Natural killer cell treated with Interleukin-12 subunit alpha and Interleukin-12 subunit beta and Interleukin-15 and Interleukin-18, amount 100 ng/mL, for 72 hours (primary cell): ENCODE measurements at places on chromosomes 3 and 15.

DNA sequence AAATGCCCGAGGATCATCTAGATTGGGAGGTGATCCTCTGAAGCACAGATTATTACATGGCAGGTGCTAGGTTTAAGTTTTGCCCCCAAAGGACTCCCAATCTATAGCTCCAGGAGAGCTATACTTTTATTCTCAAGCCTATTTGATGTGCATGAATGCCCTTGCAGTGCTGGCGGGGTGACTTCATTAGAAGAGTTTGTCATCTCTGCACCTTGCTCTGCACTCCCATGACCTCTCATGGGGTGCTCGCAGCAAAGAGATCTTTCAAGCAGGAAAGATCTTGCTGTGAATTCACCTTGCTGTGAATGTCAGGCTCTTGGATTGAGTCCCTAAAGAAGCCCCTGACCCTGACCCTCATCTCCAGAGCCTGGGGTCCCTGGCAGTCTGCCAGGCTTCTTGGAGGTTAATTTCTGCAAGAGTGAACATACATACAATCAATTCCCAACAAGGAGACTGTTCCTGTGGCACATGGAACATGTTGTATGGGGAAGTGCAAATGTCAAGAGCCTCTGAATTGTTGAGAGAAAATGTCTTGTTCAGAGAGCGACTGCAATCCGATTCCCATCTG is 45.9 kb downstream of the FAM43A start:
- DNase-seq = no peak

DNA sequence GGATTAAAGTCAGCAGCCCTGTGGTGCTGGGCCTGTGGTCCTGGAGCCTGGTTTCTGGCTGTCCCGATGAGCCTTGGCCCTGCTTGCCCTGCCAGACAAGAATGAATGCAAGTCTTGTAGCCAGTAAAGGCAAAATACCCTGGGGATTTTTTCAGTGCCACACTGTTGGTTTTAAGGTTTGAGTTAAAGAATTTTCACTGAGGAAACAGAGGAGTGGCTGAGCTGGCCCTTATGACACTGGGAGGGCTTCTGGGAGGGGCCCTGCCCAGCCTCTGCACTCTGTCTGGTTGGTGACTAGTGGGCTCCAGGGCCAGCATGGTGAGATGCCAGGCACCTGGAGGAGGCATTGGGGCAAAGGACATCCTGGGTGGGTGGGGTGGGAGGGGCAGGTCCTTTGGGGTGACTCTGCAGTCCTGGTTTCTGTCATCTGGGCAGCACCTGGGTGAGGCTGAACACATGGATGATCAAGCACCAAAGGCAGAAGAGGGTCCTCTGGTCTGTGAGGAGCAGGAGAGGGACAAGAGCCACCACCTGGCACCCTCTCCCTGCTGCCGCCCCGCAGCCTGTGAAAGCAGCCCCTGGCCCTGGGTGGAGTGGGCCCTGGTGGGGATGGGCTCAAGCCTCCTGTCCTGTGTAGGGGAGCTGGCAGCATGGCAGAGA is 12.5 kb upstream of the PLA2G4E start:
- DNase-seq = peak; percentile 60

DNA sequence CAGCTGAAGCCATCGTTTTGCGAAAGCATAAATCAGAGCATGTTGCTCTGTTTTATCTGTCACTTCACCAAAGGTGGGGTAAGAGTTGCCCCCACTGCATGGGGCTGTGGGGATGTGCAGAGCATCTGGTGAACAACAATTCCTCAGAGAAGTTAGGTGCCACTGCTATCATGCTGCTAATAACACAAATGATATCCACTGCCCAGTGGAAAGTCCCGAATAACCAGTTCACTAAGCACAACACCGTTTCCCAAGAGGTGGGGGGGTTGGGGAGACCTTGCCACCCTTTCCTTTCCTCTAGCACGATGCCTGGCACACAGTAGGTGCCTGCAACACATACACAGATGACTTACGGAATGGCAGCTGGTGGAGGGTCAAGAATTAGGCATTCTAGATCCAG is 38.6 kb downstream of the FAM3D start:
- DNase-seq = no peak

DNA sequence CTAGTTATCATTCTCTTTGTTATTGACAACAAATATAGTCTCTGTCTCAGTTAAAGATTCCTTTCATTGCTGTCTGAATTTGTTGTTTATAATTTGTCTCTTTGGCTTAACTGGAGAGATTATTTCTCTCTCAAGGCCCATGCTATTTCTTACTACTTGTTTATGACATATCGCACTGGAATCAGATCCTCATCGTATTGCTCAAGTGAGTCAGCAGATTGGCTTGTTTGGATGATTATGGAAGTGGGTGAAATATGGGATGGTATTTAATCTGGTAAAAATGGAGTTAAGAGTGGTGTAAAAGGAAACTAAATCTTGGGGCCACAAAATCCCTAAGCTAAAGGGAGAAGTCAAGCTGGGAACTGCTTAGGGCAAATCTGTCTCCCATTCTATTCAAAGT is 613.1 kb downstream of the SI start:
- DNase-seq = no peak

DNA sequence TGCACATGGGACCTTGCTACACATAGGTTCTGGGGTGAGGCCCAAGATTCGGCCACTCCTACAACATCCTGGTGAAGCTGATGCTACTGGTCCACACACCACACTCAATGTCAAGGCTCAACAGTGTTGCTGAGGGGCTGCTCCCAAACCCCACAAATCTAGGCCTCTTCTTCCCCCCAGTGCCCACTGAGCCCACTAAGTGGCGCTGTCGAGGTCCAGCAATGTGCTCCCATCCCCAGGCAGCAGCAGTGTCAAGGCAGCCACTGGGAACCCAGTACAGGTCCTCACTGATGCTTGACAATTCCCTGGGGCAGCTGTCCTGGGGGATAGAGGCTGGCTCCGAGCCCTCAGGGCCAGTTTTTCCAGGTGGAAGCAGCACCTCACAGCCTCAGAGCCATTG is 21.5 kb downstream of the SCN5A start:
- DNase-seq = no peak

DNA sequence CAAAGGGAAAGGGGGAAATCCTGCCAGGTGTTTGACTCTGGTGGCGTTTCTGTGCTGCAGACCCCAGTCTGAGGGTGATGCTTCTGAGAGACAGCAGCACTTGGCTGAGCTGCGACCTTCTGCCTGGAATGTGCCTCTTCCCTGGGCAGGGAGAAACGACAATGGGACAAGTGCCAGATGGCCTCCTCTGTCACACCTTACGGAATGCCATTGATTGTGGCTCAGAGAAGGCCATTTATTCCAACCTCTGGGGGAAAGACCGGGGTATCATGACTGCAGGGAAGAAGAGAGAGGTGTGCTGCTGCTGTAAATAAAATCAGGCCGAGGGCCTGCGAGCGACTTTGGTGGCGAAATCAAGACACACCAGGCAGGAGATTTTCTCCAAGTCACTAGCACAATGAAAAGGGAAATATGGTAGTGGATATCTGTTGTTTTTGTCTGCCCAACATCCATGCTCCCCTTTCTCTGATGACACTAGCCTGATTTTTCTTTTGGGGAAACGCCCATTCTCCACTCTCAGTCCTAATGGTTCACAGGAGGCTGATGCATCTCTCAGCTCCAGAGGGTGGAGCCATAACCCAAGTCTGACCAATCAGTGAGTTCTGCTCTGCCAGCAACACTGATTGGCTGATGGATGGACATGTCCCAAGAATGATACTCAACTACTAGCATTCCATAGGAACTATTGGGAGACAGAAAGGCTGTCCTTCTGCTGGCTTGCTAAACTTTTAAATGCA is 336.1 kb downstream of the FOXP1 start:
- DNase-seq = no peak

- peak; percentile 54 for DNase-seq
These were observed 3.8 kb downstream of the AMIGO3 start for GRCh38 chr3:49715611-49716121.

DNA sequence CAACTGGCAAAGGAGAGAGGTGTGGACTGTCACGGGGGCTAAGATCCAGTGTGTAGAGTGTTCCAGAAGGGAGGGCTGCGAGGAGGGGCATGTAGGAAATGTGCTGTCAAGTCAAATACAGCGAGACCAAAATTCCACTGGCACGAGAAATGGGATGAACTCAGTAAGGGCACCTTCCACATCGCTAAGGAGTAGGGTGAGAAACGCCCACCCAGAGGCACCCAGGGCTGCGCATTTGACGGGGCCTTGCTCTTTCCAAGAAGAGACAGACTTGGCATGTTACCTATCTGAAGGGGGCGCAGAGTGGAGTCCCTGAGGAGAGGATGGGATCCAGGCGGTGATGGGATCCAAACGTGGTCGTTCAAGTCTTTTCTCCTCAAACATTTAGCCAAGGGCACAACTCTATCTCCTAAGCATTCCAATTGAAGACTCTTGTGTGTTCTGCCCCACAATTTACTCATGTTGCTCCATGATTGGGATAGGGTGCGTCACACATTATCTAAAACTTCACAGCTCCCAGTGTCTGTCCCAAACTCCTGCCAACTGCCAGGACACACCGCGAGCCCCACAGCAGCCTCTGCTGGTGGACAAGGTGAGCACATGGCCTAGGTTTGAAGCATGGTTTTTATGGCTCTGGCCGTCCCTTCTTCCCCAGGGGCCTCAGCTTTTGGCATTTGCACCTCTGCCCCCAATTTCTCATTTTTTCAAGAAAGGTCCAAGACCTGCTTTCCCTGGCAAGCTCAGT is 7.6 kb downstream of the SELENOS start:
- no peak for DNase-seq

- DNase-seq = no peak
These were observed 11.4 kb upstream of the C3orf22 start for GRCh38 chr3:126570103-126570541.

GRCh38 chr3:65751123-65751700 is 287.5 kb downstream of the MAGI1 start:
- no peak for DNase-seq

DNA sequence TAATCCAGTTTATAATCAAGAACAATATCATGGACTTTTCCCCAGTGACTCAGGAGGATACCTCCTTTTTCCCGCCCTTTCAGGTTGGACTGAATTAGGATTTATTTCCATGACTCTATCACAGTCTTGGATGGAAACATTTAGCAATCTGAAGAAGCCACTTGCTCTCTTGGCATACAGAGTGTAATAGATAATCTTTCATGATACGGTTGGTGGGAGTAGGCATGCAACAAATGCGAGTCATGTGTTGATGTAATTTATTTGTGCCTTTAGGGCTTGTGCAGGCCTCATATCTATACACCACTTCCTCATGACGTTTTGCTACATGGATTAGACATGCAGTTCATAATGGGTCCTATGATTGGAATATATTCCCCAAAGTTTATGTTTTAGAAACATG is 54.2 kb upstream of the MCTP2 start:
- DNase-seq = no peak

DNA sequence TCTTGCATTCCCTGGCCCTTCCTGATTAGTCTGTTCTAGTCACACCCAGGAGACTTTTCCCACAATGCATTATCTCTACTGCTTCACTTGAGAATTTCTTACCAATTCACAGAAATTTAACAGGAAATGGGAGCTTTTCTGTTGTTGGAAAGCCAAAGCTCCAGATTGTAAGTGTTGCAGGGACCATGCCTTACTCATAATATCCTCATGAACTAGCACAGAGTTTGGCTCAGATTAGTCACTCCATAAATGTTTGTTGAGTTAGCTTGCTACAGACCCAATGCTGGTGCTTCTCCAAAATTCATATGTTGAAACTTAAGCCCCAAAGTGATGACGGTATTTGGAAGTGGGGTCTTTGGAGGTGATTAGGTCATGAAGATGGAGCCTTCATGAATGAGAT is 232.6 kb downstream of the GAP43 start:
- no peak for DNase-seq

GRCh38 chr15:58201516-58201915 is 63.3 kb downstream of the AQP9 start:
- no peak for DNase-seq

- DNase-seq = no peak
These were observed 146.4 kb downstream of the IGF1R start for GRCh38 chr15:98794748-98795147.

- DNase-seq = no peak
These were observed 24.1 kb downstream of the KLF13 start for GRCh38 chr15:31350771-31351170.

DNA sequence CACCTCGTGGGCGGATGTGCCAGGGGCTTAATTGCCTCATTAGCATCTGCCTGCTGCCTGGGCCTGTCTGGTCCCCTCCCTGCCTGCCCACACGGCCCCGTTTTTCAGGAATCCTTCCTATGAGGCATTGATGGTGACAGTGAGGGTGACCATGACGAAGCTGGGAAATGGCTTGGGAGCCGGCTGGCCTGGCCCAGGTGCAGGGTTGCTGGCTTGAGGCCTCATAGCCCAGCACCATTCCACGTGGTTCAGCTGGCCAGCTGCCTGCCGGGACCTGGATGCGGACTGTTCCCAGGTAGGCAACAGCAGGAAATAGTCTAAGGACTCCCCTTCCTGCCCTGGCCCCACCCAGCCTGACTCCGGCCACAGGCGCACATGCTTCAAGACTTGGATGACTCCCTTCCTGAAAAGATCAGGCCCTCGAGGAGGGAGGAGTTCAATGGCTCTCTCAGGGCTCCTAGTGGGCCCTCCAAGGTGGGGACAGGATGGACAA is 8.9 kb upstream of the DUSP7 start:
- no peak for DNase-seq

- no peak for DNase-seq
These were observed 844 bp upstream of the UQCC5 start for GRCh38 chr3:52535411-52536111.

DNA sequence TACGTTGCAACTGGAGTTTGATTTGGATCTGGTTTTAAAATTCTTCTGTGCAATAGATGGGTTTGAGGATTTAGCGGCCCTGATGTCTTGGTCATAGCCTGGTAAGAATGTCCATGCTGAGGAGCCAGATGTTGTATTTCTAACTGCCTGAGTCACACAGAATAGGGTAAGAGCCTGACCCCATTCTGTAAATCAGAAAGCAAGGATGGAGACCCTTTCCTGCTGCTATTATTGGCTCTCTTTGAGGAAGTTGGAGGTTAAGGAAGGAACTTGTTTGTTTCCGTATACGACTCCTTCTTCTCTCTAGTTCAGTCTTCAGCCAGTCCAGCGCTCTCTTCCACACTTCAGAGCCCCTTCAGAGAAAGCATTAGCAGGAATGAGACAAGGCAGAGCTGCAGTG is 65.1 kb downstream of the HCN4 start:
- no peak for DNase-seq
